ENCODE measurements at places on chromosomes 13 and 19. TPM values are rescaled to one million over a fixed set of nuclear protein-coding genes. Genes with fewer than 3 reads are reported as not detected.

The NKG7 gene
- not detected for total RNA-seq

The MRPS31 gene
- 20.4 TPM for total RNA-seq

The ARHGEF7 gene
- 25.1 TPM for total RNA-seq

The SELENOV gene
- total RNA-seq: not detected

The UGGT2 gene
- total RNA-seq: 13.6 TPM

The EPSTI1 gene
- total RNA-seq: 26.2 TPM

Measured in foreskin keratinocyte (primary cell).